Common myeloid progenitor, CD34-positive (primary cell): ENCODE measurements at places on chromosomes 11 and 22.
A peak's percentile ranks its signal among the peaks of the same experiment; 100 is the strongest.

GRCh38 chr22:36884349-36885158 lies 23.7 kb downstream of the NCF4 start:
- DNase-seq: peak; percentile 50

GRCh38 chr11:64571050-64571409 lies 20.0 kb upstream of the SLC22A12 start:
- DNase-seq: no peak

- no peak for DNase-seq
These were observed 33.6 kb upstream of the GRAMD4 start for GRCh38 chr22:46586531-46587011.

DNA sequence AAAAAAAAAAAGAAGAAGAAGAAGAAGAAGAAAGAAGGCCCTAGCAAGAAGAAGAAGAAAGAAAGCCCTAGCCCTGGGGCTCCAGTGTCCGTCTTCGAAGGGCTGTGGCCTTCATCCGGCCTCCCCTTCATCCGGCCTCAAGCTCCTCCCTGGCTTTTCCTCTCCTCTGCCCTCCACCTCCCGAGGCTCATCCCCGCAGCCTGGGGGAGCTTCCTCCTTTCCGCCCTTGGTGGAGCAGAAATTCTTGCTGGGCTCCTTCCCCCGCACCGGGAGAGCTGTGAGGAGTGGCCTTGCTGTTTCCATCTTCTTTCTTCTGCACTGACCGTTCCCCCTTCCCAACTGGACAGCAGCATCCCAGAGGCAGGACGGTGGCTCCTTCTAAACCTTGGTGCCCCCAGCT lies 9.5 kb upstream of the LTO1 start:
- DNase-seq: no peak

DNA sequence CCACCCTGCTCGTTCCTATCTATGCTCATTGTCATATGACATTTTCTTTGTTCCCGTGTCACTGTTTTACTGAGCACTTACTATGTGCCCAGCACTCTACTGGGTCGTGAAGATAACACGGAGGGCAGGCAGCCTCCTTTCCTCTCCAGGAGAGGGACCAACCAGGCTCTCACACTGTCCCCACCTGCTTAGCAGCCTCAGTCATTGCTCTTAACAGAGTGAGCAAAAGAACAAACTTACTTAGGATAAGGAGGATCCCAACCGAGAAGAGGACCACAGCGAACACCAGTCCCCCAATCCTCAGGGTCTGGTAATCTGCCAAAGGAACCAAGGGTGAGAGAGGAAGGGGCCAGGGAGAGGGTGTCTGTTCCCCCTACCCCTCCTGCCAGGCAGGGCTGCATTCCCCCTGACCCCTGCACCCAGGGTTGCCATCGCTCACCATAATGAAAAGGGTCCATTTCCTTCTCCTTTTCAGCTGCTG lies 17.0 kb upstream of the FXYD2 start:
- no peak for DNase-seq

DNA sequence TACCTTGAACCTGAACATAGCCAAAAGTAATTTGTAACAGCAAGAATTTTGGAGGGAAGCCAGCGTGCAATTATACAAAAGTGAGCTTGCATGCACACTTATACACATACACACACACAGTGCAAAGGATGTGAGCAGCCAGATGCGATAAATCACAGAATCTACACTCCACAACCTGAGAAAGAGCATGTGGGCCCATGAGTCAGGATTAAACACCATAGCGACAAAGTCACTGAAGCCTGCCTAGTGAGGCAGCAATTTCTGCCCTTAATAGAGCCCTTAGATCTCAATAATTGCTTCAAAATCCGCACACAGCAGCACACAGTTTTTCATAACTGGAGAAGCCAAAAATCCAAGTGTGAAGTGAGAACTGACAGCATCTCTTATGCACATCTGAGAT lies 42.6 kb upstream of the TEAD1 start:
- DNase-seq: no peak

GRCh38 chr11:20021212-20021611 lies 139.1 kb downstream of the DBX1 start:
- no peak for DNase-seq

DNA sequence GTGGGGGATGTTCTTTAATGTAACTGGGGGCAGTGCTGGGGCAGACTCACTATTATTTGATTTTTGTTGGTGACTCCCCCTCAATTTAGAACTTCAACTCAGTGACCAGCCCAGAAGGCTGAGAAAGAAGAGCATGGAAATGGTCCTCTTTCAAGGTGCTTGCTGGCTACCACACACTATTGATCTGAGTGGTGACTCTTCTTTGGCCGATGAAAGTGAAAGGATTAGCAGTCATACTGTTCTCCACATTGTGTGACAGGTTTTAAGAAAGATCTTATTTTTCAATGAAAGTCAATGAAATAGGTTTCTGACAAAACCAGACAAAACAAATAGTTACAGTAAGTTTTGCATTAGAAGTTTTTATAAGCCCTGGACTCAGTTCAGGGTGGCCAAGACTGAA lies 29.9 kb downstream of the NLRP14 start:
- no peak for DNase-seq

- peak; percentile 13 for DNase-seq
These were observed 846.4 kb downstream of the DLG2 start for GRCh38 chr11:84780689-84781293.

GRCh38 chr11:75028724-75029123 lies 40.0 kb downstream of the NEU3 start:
- no peak for DNase-seq
